ENCODE measurements at places on chromosomes 2 and 18.

- no peak for ATAC-seq
Observed at GRCh38 chr18:13433685-13434084, 215.1 kb downstream of the LDLRAD4 start.

DNA sequence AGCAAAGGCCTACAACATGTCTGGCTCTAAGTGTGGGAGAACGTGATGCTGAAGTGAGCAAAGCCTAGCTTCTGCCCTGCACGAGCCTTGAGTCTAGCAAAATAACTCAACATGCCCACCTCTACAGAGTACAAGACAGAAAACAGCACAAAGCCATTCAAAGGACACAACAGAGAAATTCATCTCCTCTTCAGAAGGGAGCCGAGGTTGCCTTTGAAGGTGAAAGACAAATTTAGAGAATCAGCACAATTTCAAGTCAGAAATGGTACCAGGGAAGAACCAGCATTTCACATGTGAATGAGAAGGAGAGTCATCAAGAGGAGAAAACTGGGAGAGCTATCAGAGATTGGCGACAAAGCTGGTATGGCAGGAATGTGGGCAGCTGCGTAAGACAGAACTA, 21.7 kb upstream of the CYTIP start:
- no peak for ATAC-seq

GRCh38 chr2:2056531-2056930, 274.5 kb downstream of the MYT1L start:
- no peak for ATAC-seq

GRCh38 chr2:174568425-174568824, 29.2 kb downstream of the WIPF1 start:
- no peak for ATAC-seq

DNA sequence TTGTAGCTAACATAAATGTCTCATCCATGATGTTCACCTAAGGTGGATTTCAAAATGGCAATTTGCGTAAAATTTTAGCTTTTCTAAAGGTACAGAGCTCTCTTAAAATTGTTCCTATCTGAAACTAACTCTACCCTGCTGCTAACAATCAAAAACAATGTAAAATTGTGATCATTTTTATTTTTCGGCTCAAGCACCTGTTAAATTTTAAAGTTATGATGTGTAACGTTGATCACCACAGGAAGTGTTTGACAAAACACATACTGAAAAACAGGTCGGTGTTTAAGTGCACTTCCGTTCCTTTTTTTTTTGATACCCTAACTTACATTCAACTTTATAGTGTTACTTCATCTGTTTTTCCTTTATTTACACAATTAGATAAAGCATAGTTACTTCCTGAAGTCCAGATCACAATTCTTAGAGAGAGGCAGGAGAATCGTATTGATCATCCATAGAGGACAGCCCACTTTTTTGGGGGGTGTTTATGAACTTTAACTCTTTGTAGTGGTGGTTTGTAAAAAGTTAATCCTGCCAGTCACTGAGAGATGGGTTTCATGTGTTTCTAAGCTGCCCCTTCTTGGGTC, 6.0 kb upstream of the NCK2 start:
- no peak for ATAC-seq

DNA sequence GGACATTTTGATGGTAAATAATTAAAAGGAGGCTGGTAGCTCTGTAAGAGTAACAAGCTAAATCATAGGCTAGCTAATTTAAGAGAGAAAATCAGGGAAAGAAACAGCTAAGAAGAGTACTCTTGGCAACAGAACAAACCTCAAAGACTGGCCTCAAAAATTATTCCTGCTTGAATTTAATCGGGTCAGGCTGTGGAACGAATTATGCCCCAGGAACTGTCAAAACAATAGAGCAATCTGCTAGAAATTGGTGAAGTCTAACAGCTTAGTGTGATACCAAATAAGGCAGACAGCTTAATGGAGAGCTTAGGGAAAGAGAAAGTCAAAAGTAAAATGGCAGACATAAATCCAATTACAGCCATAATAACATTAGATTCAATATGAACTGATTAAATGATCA, 215.7 kb downstream of the MREG start:
- no peak for ATAC-seq

- ATAC-seq, result no peak
Observed at GRCh38 chr2:128750328-128751165, 431.9 kb upstream of the HS6ST1 start.

- no peak for ATAC-seq
Observed at GRCh38 chr2:37149626-37150322, 7.0 kb downstream of the EIF2AK2 start.

DNA sequence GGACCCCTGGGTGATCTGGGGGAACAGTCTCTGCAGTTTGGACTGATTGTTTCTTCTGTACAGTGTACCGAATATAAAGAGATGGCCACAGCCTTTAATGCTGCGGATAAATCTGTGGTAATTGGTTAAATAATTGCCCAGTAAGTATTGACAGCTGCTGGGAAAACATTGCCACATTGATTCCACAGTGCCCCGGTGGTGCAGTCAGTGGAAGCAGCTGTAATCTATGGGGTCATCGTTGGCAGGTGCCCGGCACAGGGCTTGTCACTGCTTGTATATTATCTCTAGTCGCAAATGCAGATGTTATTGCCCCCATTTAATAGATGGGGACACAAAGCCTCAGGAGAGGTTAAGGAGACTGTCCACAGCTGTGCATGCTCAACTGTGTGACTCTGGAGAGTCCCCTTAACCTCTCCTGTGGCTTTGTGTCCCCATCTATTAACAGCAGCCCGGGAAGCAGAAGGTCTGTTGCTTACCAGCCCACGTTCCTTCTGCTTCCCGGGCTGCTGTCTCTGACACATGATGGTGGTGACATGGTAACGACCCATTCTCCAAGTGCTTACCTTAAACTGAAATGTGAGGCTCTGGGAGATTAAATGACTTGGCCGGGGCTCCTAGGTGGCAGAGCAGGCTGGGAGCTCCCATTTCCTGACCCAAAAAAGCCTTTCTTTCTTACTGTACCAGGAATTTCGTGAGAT, 76.9 kb downstream of the NCK2 start:
- ATAC-seq, result no peak

GRCh38 chr18:79625195-79625923, 54.2 kb upstream of the CTDP1 start:
- ATAC-seq, result no peak

DNA sequence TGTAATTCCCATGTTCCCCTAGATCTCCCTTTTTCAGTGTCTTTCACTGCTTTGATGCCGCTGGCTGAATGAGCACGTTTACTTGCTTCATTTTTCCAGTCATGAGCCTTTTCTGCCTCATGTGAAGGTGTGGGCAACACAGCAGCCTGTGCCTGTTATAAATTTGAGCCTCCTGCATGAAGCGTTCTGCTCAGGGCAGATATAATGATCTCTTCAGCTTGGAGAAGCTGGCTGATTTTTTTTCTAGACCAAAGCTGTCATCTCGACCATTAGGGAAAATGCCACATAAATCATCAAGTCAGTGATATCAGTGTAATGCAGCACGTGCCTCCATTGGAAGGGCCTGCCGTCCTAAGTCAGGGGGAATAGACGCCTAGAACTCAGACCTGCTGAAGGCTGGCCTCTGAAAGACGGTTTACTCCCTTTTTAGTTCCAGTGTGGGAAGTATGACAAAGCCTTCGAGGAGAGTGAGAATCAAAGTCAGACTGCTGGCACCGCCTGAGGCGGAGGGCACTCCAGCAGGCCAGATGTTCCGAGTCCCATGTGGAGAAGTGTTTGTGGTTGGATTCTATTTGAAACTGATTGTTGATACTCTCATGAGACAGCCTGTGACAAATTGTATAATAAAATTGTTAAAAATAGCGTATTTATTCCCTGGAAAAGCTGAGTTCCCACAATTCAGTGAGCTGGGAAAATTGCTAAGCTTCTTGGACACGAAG, 196.5 kb downstream of the MYO1B start:
- ATAC-seq, result no peak

DNA sequence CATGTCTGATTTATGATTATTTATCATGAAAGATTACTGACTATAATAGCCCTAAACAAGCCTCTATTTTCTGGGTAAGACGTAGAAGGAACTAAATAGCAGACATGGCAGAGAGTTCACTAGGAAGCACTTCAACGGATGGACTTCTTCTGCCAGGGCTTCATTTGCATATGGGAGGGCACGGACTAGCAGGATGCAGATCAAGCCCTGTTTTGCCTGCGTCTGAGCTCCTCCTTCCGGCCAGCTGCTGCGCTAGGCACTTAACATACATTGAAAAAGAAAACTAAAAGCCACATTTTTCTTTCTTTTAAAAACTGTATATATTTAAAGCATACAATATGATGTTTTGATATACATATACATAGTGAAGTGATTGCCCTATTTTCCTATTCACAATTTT, 340.0 kb upstream of the MEX3C start:
- peak; percentile 74 for ATAC-seq

DNA sequence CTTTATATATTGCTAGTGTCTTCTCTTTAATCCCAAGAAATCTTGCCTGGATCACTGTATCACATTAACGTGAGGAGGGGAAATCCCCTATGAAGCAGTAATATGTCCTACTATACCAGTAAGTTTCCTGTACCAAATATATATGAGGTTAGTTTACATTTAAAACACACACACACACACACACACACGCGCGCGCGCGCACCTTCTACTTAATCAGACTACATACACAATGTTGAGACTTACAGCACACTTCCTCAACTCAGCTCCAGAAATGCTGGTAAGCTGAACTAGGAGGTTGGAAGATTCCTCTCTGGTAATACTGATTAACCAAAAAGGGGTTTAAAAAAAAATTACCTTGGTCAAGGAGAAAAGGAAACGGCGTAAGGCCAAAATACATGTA, 49.3 kb downstream of the USP34 start:
- no peak for ATAC-seq

- no peak for ATAC-seq
Observed at GRCh38 chr2:228447266-228447915, 265.9 kb upstream of the SPHKAP start.

- peak; percentile 76 for ATAC-seq
Observed at GRCh38 chr2:177334940-177335543, 57.5 kb upstream of the AGPS start.

DNA sequence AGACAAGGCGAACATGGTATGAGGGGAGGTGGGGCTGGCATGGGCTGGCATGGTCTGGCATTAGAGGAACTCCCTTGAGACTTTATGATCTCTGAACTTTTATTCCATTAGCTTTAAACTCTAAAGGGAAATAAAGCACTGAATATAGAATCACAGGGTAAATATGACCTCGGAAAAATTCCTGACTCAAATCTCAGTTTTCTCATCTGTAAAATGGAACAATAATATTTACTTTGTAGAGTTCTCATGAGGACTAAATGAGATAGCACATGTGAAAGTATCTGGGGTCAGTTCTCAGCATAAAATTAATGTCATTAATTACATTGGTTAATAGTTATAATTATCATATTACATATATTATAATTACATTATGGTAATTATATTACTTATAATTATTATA, 65.9 kb downstream of the ARHGAP25 start:
- no peak for ATAC-seq

GRCh38 chr18:25052511-25052921, 299.4 kb downstream of the ZNF521 start:
- ATAC-seq, result no peak

- ATAC-seq, result peak; percentile 61
Observed at GRCh38 chr2:218465987-218466633, 47.2 kb downstream of the VIL1 start.

DNA sequence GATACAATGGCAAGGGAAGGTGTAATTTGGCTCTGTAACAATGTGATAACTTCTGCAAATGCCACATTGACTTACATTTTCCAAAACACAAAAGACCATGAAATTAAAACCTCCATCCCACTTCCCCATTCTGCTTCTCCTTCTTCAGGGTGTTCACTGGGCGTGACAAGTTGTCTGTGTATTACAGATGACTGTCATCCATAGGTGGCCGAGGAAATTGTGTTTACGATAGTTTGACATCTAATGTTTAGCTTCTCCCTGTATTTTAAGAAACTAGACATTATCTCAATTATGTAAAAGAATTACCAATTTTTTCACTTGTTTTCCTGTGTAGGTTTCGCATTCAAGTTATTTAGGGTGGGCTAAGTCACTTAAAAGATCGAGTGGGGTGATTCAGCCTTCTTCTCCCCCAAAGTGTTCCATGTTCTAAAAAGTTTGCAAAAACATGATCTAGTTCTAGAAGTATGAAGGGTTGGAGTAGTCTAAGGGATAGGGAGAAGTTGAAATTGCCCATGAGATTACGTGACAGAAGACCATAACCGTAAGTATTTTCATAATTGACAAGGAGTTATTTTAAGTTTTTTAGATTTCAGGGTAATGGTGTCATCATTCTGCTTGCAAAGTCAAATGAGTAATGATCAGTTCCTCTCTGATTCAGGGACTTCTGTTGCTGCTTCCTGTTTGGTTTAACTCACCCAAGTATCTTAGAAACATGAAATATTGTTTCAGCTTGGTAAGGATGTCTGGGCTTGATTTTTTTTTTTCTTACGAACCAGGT, 25.2 kb upstream of the CYTIP start:
- no peak for ATAC-seq

DNA sequence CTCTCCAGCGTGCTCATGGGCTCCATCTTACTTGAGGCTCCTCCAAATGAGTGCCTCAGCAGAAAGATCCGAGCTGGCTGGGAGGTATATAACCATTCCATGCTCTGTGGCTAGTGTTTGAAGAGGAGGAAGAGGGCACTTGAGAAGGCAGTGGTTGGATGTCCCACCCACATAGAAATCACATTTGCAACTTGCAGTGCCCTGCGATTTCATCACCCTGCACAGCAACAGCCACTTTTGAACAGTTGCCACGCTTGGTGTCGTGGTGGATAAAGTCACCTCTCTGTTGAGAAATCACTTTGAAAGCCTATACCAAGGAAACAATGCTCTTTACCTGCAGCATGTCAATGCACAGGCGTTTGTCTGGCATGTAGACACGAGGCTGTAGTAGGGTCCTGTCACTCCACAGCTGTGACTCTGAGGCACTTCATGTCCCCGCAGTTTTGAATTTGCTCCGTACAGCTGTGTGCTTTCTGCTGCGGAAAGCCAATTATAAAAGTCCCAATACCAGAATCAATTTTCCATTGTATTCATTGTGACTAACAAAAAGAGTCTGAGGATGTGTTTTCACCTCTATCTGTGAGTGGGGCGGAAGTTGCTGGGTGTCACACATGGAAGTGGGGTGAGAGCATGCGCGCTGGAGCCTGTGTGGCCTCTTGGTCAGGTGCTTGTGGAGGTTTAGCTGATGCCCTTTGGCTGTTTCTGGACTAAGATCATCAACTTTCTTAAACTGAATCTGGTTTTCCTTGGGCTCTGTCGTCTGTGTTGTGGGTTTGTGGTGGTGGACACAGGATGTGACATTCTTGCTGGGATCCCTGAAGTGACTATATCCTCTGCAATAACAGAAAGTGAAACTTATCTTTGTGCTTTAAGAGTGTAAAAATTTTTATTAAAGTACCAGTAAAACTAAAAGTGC, 2.8 kb downstream of the CNDP2 start:
- ATAC-seq, result no peak
